Large intestine (tissue), 12 donors: ENCODE measurements at places on chromosomes 6 and 20.

- H3K4me1 ChIP-seq: no peaks in the 10 kb centered on the region
- H3K27me3 ChIP-seq: no peaks in the 10 kb centered on the region
- no peak for DNase-seq
- no peak overlapping the region for H3K4me3 ChIP-seq
- H3K27ac ChIP-seq: no peak overlapping the region
These were observed 162.5 kb downstream of the CDH4 start for GRCh38 chr20:61414455-61414991.

DNA sequence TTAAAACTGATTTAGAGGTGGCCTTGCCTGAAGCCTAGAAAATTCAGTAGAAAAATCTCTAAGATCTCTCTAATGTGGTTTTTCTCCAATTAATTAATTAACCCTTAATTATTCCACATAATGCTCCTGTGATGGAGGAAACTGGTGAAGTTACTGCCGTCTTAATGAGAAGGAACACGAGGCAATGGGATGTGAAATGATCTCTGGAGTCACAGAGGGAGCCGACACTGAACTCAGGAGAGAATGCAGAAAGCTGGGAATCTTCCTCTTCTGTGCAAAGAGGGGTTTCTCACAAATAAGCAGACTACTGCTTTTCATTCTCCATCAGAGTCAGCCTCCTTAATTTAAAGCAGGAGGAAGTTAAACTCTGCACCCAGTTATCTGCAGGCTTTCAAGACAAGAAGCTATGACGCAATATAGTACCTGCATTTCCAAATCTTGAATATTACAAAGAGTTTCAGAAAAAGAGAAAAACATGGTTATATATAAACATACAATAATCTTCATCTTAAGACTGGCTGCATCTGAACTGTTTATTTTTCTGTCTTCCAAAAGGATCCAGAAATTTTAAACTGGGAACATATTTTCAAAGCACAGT, 18.1 kb upstream of the SNRPB2 start:
- H3K36me3 ChIP-seq: no peaks in the 10 kb centered on the region
- no peak overlapping the region for H3K27ac ChIP-seq
- no peak for DNase-seq
- no peaks in the 10 kb centered on the region for H3K27me3 ChIP-seq
- no peaks in the 10 kb centered on the region for H3K4me1 ChIP-seq

GRCh38 chr6:44868910-44869309, 459.2 kb upstream of the RUNX2 start:
- H3K27ac ChIP-seq: peak overlapping the region; percentile 34
- no peaks in the 10 kb centered on the region for H3K27me3 ChIP-seq
- no peak for DNase-seq
- H3K4me3 ChIP-seq: no peak overlapping the region
- peaks cover 13% of the 10 kb centered on the region for H3K4me1 ChIP-seq
- no peaks in the 10 kb centered on the region for H3K36me3 ChIP-seq

- DNase-seq: no peak
- H3K27ac ChIP-seq: no peak overlapping the region
- no peaks in the 10 kb centered on the region for H3K4me1 ChIP-seq
- peaks cover 45% of the 10 kb centered on the region for H3K27me3 ChIP-seq
- no peak overlapping the region for H3K4me3 ChIP-seq
These were observed 699 bp downstream of the PTPRT start for GRCh38 chr20:43188861-43189553.

DNA sequence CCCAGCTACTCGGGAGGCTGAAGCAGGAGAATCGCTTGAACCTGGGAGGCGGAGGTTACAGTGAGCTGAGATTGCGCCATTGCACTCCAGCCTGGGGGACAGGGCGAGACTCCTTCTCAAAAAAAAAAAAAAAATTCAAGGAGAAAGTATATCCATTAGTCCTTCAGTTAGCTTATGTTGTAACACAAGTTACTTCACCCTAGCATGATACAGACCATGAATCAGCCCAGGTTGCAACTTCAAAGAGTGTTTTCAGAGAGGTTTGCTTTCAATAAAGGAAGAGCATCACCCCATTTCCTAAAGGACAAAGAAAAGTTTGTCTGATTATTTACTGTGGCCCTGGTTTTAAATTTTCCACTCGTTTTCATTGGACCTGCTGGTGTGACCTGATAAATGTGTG, 73.0 kb downstream of the SERAC1 start:
- no peak for DNase-seq
- H3K27ac ChIP-seq: no peak overlapping the region
- H3K4me3 ChIP-seq: no peak overlapping the region
- no peaks in the 10 kb centered on the region for H3K27me3 ChIP-seq
- H3K36me3 ChIP-seq: peaks cover 52% of the 10 kb centered on the region

DNA sequence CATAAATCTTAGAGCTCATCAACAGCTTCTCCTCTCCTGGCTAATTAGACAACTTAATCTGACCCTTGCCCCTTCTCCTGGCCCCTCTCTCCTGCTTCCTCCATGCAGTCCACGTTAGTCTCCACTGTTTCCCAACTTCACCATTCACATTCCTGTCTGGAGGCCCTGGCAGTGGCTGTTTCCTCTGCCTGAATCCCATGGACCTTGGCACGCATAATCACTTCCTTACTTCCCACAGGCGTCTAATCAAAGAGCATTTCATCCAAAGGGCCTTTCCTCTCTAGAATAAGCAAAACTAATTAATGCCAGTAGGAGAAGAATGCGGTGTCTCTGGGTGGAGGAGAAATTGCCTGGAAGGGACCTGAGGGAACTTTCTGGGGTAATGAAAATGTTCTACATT, 16.4 kb upstream of the XRN2 start:
- H3K27ac ChIP-seq: no peak overlapping the region
- H3K36me3 ChIP-seq: no peaks in the 10 kb centered on the region
- H3K4me1 ChIP-seq: no peaks in the 10 kb centered on the region
- peaks cover 2% of the 10 kb centered on the region for H3K27me3 ChIP-seq

GRCh38 chr6:88662653-88663174, 300.7 kb downstream of the RNGTT start:
- no peaks in the 10 kb centered on the region for H3K27me3 ChIP-seq
- H3K27ac ChIP-seq: no peak overlapping the region
- H3K36me3 ChIP-seq: peaks cover 10% of the 10 kb centered on the region

DNA sequence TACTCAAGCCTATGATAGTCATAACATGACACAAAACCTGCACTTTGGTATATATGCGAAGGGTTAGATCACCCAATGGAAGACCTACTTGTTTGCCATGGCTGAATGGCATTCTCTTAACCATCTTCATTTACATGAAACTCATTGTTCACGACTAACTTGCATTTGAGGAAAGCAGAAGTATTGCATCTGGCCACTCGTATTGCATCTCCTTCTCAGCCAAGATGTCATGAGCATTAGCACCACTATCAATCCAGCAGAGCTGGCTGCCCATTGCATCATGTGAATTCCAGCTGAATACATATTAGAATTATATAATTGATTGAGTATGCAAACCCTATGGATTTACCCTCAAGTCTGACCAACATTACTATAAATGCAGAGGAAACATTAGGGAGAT, 390.2 kb downstream of the LAMA2 start:
- no peak overlapping the region for H3K4me3 ChIP-seq
- no peak for DNase-seq
- H3K36me3 ChIP-seq: no peaks in the 10 kb centered on the region
- H3K27me3 ChIP-seq: no peaks in the 10 kb centered on the region
- H3K4me1 ChIP-seq: no peaks in the 10 kb centered on the region
- no peak overlapping the region for H3K27ac ChIP-seq

DNA sequence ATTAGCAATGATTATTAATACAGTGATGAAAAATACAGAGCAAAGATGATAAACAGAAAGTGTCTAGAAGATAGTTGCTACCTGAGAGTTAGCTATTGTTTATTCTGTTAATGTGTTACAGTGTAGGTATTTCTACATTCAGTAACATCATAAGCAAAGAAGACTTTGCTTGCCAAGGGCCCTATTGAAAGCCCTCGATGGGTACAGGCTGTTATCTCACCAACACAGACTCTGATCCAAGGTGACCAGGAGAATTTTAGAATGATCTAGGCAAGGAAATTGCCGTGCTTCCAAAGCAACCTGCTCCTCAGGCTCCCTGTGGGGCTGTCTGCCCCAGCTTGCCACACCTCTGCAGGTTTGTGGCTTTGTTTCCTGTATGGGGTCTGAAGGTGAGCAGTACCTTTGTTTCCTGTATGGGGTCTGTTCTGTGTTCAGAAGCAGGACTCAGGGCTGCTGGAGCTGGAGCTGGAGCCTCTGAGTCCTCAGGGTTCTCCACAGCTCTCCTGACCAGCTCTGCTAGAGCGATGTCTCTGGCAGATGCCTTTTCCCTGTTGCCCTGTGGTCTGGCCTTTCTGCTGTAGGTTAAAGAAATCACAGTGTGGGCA, 32.5 kb downstream of the PHACTR3 start:
- H3K36me3 ChIP-seq: no peaks in the 10 kb centered on the region
- no peak for DNase-seq
- H3K4me3 ChIP-seq: no peak overlapping the region

DNA sequence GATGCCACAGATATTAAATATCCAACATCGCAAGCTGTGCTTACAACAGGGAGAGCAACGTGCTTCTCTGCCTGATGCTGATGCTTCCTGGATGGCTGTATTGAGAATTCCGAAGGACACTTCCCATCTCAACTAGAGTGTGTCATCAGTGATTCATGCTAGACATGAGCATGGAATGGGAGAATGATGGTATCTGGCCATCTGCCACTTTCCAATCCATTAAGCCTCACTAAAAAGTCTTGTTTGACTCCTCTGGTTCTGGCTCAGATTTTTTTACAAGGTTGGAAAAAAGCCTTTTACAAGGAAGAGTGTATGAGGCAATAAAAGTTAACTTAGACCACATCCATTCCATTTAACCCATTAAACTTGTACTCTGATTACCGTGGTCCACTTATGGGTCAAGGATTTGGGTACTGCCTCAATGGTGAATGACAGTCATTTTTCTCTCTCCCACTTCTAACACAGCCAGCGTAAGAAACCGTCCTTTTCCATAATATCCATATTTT, 265.3 kb downstream of the UST start:
- no peak for DNase-seq
- no peak overlapping the region for H3K27ac ChIP-seq
- H3K27me3 ChIP-seq: no peaks in the 10 kb centered on the region
- no peak overlapping the region for H3K4me3 ChIP-seq
- H3K36me3 ChIP-seq: no peaks in the 10 kb centered on the region
- no peaks in the 10 kb centered on the region for H3K4me1 ChIP-seq
